Glutamatergic neuron (in vitro differentiated cells): ENCODE measurements at places on chromosomes 11 and 22. TPM values are rescaled to one million over a fixed set of nuclear protein-coding genes. Genes with fewer than 3 reads are reported as not detected.

- no peak for DNase-seq
Observed at GRCh38 chr11:8209208-8209807, 40.5 kb upstream of the RIC3 start.

DNA sequence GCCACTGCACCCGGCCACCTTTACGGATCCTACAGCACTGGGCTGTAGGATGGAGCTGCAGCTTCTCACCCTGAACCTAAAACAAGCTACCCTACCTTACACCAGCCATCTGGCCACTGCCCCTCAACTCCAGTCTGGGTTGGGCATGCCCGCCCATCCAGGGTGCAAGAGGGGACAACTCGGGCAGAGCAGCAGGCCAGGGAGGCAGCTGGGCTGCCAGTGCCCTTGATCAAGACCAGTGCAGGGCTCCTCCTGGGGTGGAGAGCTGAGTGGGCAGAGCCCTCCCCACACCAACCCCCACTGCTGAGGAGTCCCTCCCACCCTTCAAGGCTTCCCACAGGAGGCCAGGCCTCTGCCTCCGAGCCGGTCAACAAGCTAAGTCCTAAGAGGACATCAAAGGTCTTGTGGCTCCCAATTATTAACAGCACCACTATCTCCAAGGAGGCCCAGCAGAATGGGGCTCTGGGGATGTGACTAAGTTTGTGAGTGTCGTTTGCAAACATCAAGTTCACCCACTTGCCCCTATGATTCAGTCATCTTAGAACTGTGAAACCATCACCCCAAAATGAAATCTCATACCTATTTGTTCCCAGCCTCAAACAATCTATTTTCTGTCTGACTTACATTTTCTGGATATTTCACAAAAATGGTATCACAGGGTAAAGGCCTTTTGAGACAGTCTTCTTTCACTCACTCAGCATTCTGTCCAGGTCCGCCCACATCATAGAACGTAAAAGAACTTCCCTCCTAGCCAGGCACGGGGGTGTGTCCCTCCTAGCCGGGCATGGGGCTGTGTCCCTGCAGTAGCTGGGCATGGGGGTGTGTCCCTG lies 11.0 kb downstream of the GATD1 start:
- DNase-seq: no peak

DNA sequence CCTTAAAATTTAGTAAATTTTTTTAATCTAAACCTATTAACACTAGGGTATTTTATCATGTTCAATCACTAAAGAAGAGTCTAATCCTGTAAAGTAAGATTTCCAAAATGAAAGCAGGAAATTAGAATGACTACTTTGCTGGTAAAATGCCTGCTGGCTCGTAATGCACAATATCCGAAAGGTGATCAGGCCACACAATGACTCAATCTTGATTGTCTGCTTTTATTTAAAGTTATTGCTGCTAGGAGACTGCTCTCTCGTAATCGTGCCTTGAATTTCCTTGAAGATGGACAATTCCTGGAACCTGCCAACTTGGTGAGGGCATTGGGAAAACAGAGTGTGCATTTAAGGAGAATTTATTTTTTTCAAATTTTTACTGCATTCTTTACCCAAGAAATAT lies 1786.5 kb upstream of the RAG2 start:
- DNase-seq: no peak

DNA sequence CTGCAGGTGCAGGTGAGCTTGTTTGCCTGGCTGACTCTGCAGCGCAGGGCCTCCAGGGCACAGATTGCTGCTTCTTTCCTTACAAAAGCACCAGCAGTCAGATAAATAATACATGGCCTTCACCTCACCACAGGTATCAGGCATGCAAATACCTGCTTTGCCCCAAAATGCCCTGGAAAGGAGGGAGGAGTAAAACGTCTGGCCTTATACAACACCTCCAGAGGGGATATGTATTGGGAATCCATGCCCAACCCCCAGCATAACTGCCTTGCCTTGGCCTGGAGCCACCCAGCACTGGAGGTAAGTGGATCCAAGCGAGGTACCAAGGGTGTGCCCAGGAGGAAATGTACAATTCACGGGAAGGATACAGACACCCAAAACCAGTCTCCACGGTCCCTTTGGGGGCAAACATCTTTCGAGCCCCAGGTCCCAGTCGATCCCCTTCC lies 860 bp downstream of the TMEM184B start:
- DNase-seq: no peak

DNA sequence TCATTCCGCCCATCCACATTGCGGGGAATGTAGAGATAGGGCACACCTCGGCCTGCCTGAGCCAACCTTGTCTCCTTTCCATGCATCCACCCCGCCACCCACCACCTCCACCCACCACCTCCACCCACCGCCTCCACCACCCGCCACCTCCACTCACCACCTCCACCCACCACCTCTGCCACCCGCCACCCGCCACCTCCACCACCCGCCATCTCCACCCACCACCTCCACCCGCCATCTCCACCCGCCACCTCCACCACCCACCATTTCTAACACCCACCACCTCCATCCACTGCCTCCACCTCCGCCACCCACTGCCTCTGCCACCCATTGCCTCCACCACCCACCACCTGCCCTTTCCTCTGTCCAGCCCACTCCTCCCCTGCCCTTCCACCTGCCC lies 78.4 kb downstream of the IGLL1 start:
- DNase-seq: no peak

RASL10A gene
- total RNA-seq: 1.3 TPM

IGLL5 gene
- total RNA-seq: not detected
